ENCODE measurements at places on chromosomes 5 and 9.
A peak's percentile ranks its signal among the peaks of the same experiment; 100 is the strongest.

DNA sequence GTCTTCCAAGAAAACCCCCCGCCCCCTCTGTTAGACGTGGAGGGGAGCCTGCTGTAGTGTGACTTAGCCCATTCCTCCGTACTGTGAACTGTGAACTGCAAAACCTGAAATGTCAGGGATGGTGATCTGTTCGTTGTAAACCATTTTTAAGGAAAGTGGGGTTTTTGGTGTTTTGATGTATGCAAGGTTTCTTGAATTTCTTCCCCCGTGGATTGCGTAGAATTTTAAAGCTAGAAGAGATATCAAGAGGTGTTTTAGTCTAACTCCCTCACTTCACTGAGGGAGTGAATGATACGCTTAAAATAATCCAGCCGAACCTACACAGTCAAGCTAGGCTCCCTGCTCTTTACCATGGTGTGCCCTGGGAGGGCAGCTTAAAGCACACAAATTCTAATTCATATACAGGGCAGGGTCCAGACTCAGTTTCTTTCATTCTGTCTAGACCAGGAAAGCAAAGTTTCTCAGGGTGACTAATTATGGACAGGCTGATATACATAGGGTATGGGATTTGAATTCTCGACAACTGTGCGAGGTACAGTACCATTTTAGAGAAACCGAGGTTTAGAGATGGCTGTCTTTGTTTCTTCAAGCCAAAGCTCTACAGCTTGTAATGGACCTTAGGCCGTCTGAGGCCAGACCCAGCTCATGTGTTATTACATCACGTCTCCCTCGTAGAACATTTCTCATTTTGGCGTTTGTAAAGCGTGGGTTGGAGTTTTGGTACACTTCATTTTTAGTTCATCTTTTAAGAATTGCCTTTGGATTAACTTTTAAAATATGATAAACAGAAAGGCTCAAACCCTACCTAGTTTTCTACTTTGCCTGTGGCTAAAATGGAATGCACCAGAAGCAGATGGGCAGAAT lies 2.7 kb downstream of the PTGER4 start:
- peak; percentile 44 for DNase-seq

GRCh38 chr9:119526698-119527097 lies 157.5 kb upstream of the BRINP1 start:
- no peak for DNase-seq

- no peak for DNase-seq
Measured at GRCh38 chr9:72384710-72385485, 19.9 kb upstream of the ZFAND5 start.

DNA sequence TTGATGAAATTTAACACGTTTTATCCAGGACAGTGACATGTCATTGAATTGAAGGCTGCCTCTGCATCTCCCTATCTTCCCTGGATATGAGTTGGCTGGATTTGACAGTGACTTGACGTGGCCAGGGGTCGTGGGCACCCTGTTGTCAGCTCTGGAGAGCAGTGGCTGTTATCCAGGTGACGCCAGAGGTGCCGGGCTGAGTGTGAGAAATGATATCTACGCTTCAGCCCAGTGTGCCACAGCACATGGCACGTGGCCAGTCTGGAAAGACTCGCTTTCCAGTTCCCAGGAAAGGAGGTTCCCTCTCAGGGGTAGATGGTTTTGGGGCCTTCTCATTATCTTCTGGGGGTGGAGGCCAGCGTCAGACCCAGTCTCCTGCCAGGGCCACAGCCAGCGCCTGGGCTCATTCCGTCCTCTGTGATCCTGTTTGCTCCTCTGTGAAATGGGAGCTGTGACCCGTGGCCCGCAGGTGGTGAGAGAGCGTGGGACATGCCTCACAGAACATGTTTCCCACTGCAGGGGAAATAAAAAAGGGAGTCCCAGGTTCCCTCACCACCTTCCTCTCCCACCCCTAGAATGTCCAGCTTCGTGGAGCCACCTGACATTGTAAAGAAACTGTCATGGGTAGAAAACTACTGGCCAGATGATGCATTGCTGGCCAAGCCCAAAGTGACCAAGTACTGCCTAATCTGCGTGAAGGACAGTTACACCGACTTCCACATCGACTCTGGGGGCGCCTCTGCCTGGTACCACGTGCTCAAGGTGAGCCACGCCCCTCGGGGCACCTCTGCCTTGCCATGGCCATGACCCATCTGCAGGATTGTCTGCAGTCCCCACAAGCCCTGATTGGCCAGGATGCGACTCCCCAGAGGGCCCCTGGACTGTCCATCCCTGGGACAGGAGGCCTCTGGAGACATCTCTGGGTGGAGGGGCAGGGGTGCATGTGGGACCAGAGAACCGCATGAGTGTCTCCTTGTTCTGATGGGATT lies 76.5 kb downstream of the PHF2 start:
- no peak for DNase-seq

- DNase-seq = no peak
Measured at GRCh38 chr9:131477367-131477766, 25.4 kb upstream of the POMT1 start.

Data from AG10803 (cell line).